Astrocyte of the cerebellum (primary cell): ENCODE measurements at places on chromosomes 16 and 17.

GRCh38 chr16:65384441-65384840 lies 262.6 kb upstream of the CDH11 start:
- no peak for DNase-seq

DNA sequence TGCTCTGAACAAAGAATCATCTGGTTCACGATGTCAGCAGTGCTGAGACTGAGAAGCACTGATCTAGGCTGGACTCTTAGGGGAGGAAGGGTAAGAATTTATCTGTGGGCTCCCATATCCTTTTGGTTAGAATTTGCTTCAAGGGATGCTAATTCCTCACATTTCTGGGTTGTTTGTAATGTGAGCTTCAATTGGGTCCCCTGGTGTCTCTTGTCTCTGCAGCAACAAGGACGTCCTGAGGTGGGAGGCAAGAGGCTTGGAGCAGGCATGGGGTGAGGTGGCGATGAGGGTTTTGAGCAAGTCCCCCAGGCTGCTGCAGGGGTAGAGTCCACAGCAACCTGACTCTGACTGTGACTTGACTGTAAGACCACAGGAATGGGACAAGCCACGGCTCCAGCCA lies 213.8 kb upstream of the NLRP1 start:
- DNase-seq: no peak

DNA sequence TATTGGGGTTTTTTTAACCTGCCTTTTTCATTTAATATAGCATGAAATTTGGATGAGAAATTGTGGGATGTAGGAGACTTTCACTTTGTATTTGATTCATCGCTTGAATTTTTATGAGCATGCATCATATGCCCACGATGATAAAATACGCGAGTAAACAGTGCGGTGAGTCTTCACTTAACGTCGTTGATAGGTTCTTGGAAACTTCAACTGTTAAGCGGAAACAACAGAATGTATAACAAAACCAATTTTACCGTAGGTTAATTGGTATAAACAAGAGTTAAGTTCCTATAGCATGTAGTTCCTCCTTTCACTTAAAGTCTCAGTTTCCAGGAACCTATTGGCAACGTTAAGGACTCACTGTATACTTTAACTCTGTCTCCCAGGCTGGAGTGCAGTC lies 28.7 kb downstream of the MMP15 start:
- DNase-seq: no peak

GRCh38 chr16:17469011-17469740 lies 1.6 kb downstream of the XYLT1 start:
- DNase-seq: peak; percentile 28

GRCh38 chr17:55816532-55817396 lies 65.9 kb downstream of the PCTP start:
- no peak for DNase-seq

- DNase-seq: no peak
Measured at GRCh38 chr16:24168856-24169255, 87.3 kb upstream of the CACNG3 start.

- no peak for DNase-seq
Measured at GRCh38 chr17:17170346-17170985, 35.7 kb downstream of the PLD6 start.

GRCh38 chr17:72249441-72249840 lies 128.6 kb downstream of the SOX9 start:
- no peak for DNase-seq

DNA sequence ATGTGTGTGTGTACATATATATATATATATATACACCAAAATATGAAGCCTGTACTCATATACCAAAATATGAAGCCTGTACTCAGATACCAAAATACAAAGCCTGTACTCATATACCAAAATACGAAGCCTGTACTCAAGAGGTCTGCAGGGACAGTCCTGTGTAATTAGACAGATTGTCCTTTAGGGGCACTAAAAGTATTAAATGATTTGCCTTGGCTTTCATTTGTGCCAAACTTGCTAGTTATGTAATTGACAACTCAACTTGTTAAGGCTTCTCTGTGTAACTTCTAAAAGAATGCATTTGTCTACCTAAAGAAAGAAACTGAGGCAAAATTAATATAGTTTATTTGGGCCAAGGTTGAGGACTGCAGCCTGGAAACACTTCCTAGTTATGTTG lies 30.8 kb upstream of the DHX40 start:
- no peak for DNase-seq

DNA sequence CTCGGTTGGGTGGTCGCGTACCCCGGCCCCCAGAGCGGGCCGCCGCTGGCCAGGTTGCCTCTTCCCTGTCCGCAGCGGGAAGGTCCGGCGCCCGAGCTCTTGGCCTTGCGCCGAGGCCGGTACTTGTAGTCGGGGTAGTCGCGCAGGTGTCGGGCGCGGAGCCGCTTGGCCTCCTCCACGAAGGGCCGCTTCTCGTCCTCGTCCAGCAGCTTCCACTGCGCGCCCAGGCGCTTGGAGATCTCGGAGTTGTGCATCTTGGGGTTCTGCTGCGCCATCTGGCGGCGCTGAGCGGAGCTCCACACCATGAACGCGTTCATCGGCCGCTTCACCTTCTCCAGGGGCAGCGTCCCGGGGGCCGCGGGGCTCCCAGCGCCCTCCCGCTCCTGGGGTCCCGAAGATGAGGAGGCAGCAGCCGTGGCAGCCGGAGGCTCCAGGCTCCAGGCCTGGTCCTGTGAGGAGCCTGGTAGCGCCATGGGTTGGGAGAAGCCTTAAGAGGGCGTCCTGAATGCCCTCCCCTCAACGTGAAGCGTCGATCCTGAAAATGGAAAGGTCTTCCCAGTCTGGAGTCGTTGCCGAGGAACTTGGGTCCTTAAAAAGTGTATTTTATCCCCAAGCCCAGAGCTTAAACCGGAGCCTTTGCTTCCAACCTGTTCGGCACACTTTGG lies 558 bp downstream of the SOX15 start:
- DNase-seq: peak; percentile 64

- DNase-seq: no peak
Measured at GRCh38 chr16:47990676-47991075, 165.1 kb downstream of the ABCC12 start.

DNA sequence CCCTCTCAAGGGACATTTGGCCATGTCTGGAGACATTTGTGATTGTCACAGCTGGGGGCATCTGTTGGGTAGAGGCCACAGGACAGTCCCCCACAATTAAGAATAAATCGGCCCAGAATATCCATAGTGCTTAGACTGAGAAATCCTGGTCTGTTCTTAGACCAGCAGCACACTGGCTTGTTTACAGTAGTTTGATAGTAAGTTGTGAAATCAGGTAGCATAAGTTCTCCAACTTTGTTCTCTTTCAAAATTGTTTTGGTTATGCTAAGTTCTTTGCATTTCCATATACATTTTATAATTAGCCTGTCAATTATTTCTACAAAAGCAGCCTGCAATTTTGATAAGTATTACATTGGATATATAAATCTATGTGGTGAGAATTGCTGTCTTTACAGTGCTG lies 6.8 kb downstream of the MGRN1 start:
- no peak for DNase-seq

GRCh38 chr17:73271072-73271471 lies 9.4 kb upstream of the CPSF4L start:
- no peak for DNase-seq

GRCh38 chr16:51431517-51432241 lies 280.6 kb upstream of the SALL1 start:
- DNase-seq: peak; percentile 97

GRCh38 chr17:40071313-40072039 lies 8.7 kb downstream of the THRA start:
- DNase-seq: no peak

GRCh38 chr16:30582611-30583340 lies 2.7 kb downstream of the ZNF785 start:
- DNase-seq: no peak

- peak; percentile 18 for DNase-seq
Measured at GRCh38 chr17:5557485-5557884, 26.8 kb downstream of the NLRP1 start.

GRCh38 chr17:1267471-1267943 lies 2.7 kb upstream of the BHLHA9 start:
- DNase-seq: no peak

GRCh38 chr16:26391833-26392232 lies 674.9 kb upstream of the C16orf82 start:
- no peak for DNase-seq

GRCh38 chr17:21098934-21099689 lies 27.7 kb upstream of the DHRS7B start:
- peak; percentile 24 for DNase-seq

DNA sequence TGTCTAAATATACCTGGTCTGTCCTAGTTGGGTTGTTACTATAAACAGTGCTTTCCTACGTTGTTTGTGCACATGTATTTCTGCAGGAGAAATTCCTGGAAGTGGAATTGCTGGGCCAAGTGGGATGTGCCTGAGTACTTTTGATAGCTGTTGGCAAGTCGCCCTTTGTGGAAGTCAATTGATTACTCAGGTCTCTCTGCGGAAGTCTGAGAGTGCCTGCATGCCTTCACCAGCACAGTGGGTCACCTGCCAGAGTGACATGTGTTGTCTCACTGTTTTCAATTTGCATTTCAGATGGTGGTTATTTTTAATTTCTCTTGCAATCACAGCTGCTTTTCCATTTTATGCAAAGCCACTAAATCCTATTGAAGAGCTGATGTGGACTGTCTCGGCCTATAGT lies 2.3 kb upstream of the MVD start:
- no peak for DNase-seq

GRCh38 chr16:72884037-72884436 lies 163.9 kb downstream of the ZFHX3 start:
- DNase-seq: no peak

GRCh38 chr17:61728297-61728836 lies 135.0 kb downstream of the BRIP1 start:
- DNase-seq: no peak

- no peak for DNase-seq
Measured at GRCh38 chr17:40597556-40598300, 32.5 kb upstream of the CCR7 start.

DNA sequence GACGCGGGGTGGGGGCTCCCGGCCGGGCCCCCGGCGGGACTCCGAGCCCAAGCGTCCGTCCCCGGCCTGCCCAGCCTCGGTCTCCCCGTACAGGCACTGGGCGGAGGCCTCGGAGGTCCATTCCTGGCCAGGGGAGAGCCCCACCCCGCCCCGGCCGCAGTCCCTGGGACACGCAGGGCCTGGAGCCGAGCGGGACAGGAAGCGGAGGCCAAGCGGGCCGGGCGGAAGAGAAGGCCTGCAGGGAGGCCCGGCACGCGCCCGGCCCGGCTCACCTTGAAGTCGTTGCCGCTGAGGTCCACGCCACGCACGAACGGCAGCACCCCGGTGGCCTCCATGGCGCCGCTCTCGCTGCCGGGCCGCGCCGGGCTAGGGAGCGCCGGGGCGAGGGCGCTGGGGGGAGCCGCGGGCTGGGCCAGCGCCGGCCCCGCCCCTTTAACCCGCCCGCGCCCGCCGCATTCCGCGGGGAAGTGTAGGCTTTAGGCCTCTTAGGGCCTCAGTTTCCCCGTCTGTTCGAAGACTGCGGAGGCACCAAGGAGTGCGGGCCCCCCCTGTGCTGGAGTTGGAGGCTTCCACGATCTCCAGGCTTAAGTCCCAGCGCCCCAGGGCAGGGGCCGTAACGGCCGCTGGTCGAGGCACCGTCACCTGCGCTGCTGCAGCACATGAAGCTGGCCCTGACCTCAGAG lies at the start of gene FLII:
TSS of gene FLII (minus strand) at position 383 of the 683 bp plus-strand sequence. CDS start at position 335, 48 bp downstream.
- no peak for DNase-seq

GRCh38 chr17:73856556-73856955 lies 212.3 kb upstream of the SDK2 start:
- no peak for DNase-seq

GRCh38 chr16:67296420-67296819 lies 17.1 kb downstream of the PLEKHG4 start:
- peak; percentile 56 for DNase-seq

GRCh38 chr16:30087181-30087898 lies 4.4 kb downstream of the TBX6 start:
- DNase-seq: no peak

- no peak for DNase-seq
Measured at GRCh38 chr17:17698869-17699351, 17.7 kb downstream of the RAI1 start.
